ENCODE measurements at places on chromosomes 4 and X.

- DNase-seq: no peak
These were observed 38.3 kb upstream of the MMAA start for GRCh38 chr4:145580906-145581305.

DNA sequence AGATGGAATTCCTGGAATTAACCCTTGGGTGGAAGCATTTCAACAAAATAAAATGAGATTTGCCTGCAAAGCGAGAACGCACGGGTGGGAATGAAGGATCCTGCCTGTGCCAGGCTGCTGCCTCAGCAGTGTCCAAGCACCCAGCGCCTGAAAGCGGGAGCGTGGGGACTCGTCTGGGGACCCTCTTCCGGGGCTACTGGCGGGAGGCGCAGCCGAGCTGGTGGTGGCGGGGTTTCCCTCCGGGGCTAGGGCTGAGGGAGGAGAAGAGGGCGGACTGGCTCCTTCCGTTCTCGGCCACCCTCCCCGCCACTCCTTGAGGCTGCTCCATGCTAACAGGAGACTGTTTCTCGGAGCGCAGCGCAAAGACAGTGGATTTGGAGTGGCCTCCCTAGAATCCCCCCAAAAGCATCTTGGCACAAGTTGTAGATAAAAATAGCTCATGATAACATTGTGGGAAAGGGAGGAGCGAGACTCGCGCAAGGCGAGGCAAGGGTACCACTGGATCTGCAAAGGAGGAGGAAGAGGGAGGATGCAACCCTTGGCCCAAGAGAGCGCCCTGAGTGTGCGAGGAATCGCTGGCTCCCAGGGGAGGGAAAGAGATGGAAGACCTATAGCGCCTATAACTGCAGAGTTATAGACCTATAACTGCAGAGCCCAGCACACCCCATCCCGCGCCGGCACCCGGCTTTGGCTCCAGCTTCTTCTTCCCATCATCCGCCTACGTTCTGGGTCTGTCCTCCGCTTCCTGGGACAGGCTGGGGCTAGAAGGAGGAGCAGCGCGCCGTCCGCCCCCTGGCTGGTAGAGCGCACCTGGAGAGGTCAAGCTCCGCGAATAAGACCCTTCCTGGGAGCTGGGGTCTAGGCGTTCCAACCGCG, 1.3 kb downstream of the HS3ST1 start:
- DNase-seq: no peak

GRCh38 chr4:143531380-143531779, 17.9 kb downstream of the SMARCA5 start:
- no peak for DNase-seq

GRCh38 chr4:185082561-185082960, 60.5 kb upstream of the SLC25A4 start:
- DNase-seq: no peak

GRCh38 chr4:76447393-76447851, 12.4 kb downstream of the SHROOM3 start:
- DNase-seq: no peak

- DNase-seq: no peak
These were observed 904.9 kb downstream of the CENPC start for GRCh38 chr4:66640233-66640990.

DNA sequence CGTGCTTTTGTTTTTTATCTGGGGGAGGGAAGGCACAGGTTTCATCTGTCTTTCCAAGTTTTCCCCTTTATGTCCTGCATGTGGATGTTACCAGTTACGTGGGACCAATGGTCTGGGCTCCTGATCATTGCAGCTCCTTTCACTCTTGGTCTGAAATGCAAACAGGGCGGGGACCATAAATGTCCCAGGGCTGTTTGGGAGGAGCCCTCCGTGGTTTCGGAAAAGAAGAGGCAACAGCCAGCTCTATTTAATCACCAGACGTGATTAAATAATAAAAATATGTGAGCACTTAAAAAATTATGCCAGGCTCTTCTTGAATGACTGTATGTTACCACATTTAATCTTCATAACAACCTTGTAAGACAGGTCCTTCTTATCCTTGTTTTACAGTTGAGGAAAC, 30.8 kb upstream of the C1GALT1C1 start:
- no peak for DNase-seq

DNA sequence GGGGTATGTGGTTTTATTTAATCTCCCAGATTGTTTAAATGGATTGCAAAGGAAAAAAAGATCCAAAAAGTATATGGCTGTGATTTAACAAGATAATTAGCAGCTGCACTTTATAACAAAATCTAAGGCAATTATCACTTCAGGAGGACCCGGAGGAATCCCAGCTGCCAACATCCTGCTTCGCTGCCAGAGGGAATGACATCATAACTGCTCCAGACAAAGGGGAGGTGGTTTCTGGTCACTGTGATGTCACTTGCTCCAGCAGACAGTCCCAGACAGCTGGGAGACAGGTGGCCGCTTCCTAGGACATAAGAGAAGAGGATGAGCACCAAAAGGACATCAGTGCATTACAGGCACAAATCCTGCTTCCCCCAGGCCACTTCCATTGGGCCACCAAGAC, 371.0 kb downstream of the BCOR start:
- DNase-seq: peak; percentile 67

GRCh38 chr4:87938746-87939145, 36.8 kb upstream of the SPP1 start:
- DNase-seq: no peak

GRCh38 chr4:111959222-111959621, 186.0 kb upstream of the FAM241A start:
- no peak for DNase-seq

DNA sequence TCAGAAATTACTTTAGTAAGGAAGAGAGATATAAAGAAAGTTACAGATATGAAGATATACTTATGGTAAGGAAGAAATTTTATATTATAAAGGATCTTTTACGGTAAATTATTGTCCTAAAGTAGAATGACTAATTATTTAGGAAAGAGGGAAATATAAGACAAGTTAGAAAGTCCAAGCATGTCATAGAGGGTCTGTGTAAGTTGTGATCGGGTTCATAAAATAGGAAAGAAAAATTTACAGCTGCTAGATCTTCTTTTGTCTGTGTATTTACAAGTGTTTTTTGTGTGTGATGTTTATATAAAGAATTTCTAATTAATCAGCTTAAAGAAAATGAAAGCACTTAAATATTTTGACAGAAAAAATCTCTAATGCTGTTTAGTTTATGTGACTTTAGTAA, 1054.9 kb upstream of the DIAPH2 start:
- no peak for DNase-seq

DNA sequence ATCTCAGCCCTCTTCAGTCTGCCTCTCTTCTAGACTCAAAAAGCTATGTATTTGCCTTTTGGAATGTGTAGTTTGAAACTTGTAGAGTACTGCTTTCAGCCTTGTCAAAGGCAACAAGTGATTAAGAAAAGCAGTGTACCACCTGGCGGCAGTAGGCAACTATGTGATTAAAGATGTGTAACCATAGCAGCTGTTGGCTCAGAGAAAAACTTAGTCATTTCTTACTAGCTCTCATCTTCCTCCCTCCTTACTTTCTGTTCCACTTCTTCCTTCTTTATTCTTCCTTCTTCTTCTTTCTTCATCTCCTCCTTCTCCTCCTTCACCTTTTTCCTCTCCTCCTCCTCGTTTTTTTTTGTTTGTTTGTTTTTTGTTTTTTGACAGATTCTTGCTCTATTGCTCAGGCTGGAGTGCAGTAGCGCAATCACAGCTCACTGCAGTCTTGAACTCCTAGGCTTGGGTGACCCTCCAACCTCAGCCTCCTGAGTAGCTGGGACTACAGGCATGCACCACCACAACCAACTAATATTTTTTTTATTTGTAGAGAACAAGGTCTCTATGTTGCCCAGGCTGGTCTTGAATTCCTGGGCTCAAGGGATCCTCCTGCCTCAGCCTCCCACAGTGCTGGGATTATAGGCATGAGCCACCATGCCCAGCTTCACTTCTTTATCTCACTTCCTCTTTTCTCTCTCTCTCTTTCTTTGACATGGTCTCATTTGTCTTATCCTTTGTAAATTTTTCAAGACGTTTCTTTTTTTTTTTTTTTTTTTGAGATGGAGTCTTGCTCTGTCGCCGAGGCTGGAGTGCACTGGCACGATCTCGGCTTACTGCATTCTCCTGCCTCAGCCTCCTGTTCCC, 32.6 kb downstream of the ABHD18 start:
- no peak for DNase-seq

GRCh38 chrX:10104958-10105658, 51.7 kb upstream of the CLCN4 start:
- no peak for DNase-seq

GRCh38 chr4:24764345-24764744, 31.0 kb upstream of the SOD3 start:
- no peak for DNase-seq

- DNase-seq: no peak
These were observed 14.1 kb upstream of the SMIM43 start for GRCh38 chr4:121778991-121779628.

DNA sequence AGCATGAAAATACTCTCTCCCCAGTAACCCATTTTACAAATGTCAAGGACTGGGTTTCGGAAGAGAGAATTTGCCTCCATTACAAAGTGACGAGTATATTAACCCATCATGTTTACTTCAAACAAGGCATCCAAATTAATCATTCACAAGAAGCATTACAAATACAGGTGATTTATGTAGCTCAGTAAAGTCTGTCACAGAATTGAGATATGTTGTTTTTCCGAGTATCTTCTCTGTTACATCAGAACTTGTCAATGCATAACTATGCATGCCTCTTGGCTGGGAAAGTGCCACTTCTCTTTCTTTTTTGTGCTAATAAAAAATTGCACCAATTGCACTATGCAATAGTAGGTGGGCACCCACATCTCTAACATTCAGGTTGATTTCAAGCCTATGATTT, 158.2 kb downstream of the AREG start:
- DNase-seq: no peak

DNA sequence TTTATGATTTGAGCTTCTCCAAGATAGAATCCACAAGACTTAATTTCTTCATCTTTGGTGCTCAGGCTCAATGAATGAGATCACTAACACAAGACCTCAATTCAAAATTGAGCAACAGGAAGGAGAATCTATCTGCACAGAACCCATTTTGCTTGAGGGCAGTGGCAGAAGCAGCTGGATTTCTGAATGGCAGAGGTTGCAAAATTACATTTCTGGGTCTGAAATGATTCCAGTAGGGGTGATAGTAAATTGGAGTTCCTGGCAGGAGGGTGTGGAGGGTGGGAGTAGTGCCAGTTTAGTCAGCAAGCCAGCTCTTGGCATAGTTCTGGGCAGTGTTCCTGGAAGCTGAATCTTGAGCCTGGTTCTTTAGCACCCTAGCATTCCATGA, 281.1 kb downstream of the SLC7A11 start:
- no peak for DNase-seq

DNA sequence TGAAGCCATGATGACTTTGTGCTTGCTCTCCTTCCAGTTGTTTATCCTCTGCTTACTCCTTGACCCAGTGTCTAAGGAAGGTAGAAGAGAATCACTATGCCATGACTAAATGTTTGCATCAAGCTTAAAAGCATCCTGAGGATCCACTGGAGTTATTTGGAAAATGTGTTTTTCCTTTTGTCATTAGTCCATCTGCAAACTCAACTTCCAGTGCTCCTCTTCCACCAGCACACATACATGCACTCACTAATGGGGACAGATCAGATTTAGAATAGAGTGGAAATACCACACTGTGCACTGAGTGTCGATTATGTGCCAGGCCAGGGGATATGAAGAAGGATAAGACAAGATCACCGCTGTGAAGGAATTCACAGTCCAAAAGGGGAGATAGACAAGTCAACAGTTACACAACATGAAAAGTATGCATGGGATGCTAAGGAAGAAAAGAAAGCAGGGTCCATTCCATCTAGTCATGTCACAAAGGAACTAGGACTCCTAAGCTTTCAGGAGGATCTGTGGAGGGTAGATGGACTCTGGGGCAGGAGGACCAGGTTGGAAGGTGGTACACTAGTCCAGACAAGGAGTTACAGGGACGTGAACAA, 1.9 kb downstream of the OCIAD2 start:
- no peak for DNase-seq

DNA sequence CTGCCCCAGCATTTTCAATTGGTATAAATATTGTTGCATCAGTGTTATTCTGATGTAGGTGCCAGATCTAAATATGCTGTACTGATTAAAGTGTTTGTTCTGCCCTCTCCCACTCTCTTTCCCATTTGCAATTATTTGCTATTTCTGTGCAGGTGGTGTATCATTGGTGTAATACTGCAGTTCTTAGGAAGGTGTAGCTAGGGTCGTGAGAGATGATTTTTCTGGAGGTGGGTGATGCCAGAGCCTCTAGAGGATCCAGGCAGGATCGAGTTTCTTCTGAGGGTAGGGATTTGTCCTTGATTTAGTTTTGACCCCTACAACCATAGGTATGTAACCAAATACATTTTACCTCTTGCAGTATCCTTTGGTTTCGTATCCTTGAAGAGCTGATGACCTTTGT, 1.9 kb downstream of the SMAD1 start:
- no peak for DNase-seq

- DNase-seq: no peak
These were observed 11.8 kb downstream of the AMBN start for GRCh38 chr4:70603856-70604255.

DNA sequence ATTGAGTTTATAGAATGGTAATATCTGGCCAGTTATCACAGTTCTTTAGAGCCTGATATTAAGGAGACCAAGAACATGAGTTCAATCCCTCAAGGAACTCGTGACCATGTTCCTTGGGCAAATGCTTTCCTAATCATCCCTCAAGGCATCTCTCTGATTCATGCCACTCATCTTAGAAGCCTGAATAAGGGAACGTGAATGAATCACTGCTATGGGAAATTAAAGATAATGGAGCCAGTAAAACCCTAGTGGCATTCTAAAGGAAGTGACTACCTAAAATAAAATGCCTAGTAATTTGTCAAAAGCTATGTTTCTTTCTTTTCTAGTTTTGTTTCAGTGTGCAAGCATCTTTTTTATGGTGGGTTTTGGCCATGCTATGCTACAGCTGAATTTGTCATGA, 1161.3 kb downstream of the C4orf33 start:
- DNase-seq: no peak
